ENCODE measurements at places on chromosomes 2 and 18.

GRCh38 chr2:134975281-134976009 is 56.8 kb downstream of the CCNT2 start:
- DNase-seq: no peak

DNA sequence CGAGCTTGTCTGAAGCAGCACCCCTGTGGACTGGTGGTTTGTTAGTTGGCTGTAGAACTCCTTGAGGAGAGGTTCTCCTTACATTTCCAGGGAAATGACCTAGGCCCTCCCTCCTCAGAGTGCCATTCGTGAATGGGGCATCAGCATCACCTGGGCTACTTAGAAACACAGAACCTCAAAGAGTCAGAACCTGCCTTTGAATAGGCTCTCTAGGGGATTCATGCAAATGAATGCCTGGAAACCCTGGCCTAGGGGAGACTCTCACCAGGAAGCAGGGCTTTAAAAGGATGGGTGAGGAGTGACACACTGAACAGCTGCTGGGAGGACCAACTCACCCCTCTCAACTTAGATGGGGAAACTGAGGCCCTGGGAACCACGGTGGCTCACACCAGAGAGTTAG is 2.1 kb upstream of the MOCOS start:
- DNase-seq: no peak

- DNase-seq: peak; percentile 40
Measured at GRCh38 chr2:232502911-232503808, 15.5 kb upstream of the ECEL1 start.

GRCh38 chr2:26649322-26649721 is 8.2 kb upstream of the CIB4 start:
- no peak for DNase-seq

DNA sequence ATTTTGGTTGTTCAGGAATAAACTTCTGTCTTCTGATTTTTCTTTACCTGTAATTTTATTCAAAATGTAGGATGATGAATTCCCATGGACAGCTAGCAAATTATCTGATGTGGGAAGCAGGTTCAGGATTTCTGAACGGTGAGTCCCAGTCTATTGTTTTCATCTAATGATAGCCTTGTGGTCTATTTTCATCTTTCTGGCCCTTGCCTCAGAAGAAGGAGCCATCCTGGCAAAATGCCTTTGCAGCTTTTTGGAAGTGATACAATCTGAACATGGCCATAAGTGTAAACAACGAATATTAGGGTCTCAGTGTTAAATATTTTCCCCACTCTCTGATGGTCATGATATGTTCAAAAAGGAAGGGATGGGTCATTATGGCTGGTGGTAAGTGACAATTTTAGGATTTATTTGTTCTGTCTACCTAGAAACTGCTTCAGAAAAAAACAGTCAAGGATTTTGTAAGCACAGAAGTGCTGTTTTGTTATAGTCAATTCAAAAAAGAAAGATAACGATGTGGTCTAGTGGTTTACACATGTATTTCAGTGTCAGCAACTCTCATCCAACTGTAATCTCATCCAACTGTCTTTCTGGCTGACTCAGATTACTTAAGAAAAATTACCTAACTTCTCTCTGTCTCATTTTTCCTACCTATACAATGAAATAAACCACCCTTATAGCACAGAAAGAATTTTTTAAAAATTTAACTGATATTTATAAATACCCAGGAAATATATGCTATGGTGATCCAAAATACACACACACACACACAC is 272.6 kb upstream of the ERBB4 start:
- no peak for DNase-seq

GRCh38 chr18:73683409-73684238 is 464.0 kb downstream of the FBXO15 start:
- DNase-seq: no peak

GRCh38 chr2:241985986-241986329 is 116.4 kb downstream of the RTP5 start:
- no peak for DNase-seq

- DNase-seq: no peak
Measured at GRCh38 chr2:206328974-206329373, 54.5 kb downstream of the ZDBF2 start.

DNA sequence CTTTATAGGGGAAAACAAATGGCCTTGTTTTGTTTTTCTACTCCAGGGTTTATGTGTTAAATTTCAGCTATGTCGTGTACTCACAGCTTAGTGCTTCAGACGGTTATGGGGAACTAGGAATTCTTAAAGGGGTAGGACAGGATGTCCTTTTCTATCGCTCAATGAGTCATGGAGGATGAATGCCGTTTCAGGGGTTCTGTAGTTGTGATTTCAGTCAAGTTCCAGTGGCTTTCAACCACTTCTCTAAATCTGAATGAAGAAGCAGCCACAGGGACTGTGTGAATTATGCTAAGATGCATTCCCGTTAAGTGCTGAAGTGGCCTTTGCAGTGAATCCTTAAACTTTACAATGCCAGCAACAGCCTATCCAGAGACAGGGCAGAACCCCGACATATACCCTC is 1231.7 kb upstream of the ZEB2 start:
- DNase-seq: no peak

Data from T-helper 17 cell (primary cell).